ENCODE measurements at places on chromosomes 6 and 20. TPM values are rescaled to one million over a fixed set of nuclear protein-coding genes. Genes with fewer than 3 reads are reported as not detected.

- no peak for DNase-seq
Measured at GRCh38 chr20:38620441-38620840, 18.8 kb downstream of the ARHGAP40 start.

DNA sequence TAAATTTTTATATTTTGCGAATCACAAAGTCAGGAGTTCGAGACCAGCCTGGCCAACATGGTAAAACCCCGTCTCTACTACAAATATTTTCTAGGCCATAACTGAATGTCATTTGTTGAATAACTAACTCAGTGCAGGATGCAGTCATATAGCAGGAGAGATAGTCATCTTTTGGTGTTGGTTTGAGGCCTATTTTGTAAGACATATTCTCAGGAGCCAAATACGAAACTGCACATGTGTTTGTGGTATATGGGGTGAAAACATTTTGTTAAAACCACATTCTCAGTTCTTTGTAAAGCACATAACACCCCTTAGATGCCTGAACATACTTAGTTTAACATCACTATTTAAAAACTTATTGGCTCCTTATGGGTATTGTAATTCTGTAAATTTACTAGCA is 4.7 kb upstream of the ENPP5 start:
- DNase-seq, result peak; percentile 35

DNA sequence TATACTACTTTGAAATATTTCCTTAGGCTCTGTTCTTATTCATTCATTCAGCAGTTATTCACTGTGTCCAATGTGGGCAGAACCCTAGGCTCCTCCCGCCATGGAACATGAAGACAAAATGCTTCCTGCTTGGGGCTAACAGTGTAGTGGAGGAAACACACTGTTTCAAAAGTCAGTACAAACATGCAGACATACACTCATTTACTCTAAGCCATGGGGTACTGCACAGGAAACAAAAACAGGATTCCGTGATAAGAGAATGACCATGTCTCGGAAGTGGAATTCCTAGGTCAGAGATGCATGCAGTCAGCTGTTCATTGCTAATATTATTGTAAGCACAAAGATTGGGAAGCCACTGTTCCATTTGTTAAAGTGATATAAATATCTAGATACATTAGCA is 18.4 kb upstream of the FAM209A start:
- DNase-seq, result no peak

GRCh38 chr20:461254-462198 is 807 bp downstream of the TBC1D20 start:
- peak; percentile 73 for DNase-seq

DEF6 gene
- total RNA-seq, result 195 TPM

- DNase-seq, result no peak
Measured at GRCh38 chr6:20444786-20445271, 43.1 kb downstream of the E2F3 start.

DNA sequence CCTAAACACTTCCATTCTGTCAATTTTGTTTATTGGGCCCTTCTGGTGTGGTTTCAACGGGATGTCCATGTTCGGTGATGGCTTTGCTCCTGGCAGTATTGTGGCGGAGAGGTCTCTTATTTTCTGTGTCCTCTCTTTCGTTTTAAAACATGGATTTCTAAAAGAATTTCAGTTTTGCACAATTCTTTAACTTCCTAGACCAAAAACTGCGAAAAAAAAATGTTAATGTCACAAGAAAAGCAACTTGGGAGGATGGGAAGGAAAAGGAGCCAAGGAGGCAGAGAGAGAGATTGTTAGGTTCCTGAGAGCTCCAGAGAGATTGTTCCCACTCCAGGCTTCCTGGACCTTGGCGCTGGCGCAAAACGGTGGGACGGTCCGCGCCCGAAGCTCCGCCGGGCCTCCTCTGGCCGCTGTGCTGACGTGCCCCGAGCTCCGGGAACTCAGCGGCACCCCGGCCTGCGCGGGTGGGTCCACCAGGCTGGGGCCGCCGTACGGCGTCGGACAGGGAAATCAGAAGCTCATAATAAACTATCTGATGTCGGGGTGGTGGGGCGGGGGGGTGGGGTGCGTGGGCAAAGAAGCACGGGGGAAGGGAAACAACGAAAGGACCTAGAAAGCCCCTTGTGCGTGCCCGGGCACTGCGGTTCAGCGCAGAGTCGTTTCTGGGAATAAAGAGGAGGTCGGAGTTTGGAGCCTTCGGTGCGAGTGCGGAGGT is 951 bp upstream of the OLIG3 start:
- no peak for DNase-seq

DNA sequence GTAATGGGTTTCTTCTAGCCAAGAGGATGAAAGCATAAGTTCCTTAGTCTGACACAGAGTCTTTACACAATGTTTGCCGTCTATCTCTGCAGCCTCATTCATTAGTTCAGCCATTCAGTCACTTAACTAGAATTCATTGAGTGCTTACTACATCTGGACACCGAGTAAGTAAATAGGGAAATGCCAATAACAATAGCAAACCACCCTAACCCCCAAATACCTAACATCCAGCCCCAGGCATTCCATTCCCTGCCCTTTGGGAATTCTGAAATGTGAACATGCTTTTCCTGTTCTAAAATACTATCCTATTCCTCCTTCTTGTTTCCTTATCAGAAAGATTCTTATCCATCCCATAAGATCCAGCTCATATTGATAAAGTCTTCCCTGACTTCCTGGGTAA is 277.6 kb upstream of the RNF217 start:
- no peak for DNase-seq

GRCh38 chr20:63272105-63273058 is at the start of gene ARFGAP1:
TSS of gene ARFGAP1 (plus strand) at chr20:63272813. CDS start at chr20:63275581, 2,768 bp downstream.
- DNase-seq, result peak; percentile 93

ADGB gene
- not detected for total RNA-seq

GRCh38 chr6:81886157-81886556 is 133.7 kb upstream of the TENT5A start:
- no peak for DNase-seq

GRCh38 chr6:49668083-49668511 is 31.5 kb upstream of the RHAG start:
- DNase-seq, result no peak

DNA sequence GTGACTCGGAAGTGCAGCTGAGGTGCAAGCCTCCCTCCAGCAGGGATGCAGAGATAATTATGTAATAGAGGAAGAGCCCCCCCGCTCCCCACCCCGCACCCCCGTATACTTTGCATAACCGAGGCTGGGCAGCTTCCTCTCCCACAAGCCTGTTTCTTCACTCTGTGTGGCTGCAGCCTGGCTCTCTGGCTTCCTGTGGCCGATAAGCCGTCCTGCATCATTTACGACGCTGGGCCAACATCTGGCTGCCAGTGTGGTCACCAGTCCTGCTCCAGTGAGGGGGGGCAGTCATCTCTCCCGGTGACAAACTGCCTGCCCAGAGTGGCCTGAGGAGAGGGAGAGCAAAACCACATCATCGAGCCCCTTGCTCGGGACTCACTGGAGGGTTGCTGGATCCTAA is 59.2 kb downstream of the RBM38 start:
- peak; percentile 63 for DNase-seq

GRCh38 chr6:3312604-3313231 is 54.0 kb downstream of the PSMG4 start:
- no peak for DNase-seq

DNA sequence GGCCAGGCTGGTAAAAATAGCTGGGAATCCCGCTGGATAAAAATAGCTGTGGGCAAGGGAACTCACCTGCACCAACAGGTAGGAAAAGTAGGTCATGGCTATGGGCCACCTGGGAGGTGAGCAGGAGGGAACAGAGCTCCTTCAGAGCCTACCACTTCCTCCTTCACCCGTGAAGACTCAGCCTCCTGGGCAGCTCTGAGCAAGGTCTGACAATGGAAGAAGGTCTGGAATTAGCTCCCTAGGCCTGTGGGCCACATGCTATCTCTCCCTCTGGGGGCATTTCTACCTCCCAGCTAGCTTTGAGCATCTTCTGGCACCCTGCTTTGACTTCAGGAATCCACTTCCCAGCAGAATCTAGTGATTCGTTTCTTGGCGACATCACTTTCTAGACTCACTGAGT is 153.9 kb downstream of the MRPL14 start:
- DNase-seq, result no peak

GRCh38 chr20:14055127-14055742 is 59.9 kb downstream of the MACROD2 start:
- peak; percentile 46 for DNase-seq

SAMD5 gene
- total RNA-seq, result not detected

- no peak for DNase-seq
Measured at GRCh38 chr6:793261-793660, 100.3 kb upstream of the EXOC2 start.

DNA sequence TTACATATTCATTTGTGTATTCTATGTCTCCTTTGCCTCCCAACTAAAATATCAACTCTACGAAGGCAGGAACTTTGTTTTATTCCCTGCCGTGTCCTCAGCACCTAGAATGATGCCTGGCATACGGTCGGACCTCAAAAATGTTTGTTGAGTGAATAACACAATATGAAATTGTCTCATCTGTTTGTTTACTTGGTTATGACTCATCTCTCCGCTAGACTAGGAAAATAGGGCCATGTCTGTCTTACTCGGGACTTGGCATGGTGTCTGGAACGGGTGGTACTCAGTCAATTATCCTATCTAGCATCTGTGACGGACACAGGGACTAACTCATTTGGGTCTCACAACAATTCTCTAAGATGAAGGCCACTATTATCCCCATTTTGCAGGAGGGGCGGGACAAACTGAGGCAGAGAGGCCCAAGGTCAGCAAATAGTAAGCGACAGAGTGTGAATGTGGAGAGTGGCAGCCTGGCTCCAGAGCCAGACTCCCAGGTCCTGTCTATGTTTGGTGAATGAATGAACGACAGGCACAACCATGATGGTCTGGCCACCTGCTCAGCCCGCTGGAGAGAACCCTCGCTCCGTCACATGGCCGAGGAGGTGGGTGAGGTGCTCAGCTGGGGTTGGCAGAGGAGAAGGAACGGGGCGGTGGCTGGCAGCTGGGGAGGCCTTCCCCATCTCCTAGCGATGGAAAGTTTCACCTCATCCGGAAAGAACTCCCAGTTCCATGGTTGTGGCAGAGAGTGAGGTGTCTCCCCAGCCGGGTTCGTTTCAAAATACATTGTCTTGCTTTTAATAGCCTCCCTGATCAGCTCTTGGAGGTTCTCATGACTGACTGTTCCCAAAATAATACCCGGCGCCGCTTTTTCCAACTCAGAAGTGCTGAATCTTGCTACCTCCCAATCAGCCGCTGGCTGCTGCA is 27.6 kb upstream of the NFATC2 start:
- DNase-seq, result no peak

- DNase-seq, result peak; percentile 67
Measured at GRCh38 chr6:31791324-31792089, 4.0 kb downstream of the VARS1 start.

DNA sequence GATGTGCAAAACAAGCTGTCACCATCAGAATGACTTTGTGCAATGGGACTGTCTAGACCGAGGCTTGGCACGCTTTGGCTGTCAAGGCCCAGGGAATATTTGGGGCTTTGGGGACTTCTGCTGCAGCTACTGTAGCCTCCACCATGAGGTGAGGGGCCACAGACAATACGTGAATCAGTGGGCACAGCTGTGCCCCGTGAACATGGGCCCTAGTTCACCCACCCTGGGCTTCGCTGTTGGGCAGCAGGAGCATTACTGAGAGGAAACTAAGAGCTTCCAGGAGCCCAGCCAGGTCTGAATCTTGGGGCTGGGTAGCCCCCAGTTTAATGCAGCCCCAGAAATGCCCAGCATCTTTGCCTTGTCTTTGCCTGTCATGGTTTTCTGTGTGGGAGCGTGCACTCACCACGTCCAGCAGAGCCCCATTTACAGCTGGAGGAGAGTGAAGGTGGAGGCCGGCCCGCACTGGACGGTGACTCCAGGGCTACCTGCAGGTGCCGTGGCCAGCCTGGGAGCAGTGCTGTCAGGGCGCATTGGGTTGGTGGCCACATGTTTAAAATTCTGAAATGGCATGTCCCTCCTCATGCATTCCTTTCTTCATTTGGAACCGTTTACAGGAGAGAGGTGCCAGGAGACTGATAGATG is 34.7 kb downstream of the DUSP22 start:
- no peak for DNase-seq

GRCh38 chr6:118720125-118720473 is 68.7 kb upstream of the CEP85L start:
- DNase-seq, result no peak

OR2J3 gene
- total RNA-seq, result not detected

GRCh38 chr20:59984541-59984940 is 26.3 kb downstream of the CDH26 start:
- DNase-seq, result no peak

GRCh38 chr6:135257631-135258405 is 76.7 kb downstream of the MYB start:
- no peak for DNase-seq

GRCh38 chr6:25363427-25363826 is 84.3 kb downstream of the CARMIL1 start:
- no peak for DNase-seq

SNAI1 gene
- total RNA-seq, result 0.47 TPM

DNA sequence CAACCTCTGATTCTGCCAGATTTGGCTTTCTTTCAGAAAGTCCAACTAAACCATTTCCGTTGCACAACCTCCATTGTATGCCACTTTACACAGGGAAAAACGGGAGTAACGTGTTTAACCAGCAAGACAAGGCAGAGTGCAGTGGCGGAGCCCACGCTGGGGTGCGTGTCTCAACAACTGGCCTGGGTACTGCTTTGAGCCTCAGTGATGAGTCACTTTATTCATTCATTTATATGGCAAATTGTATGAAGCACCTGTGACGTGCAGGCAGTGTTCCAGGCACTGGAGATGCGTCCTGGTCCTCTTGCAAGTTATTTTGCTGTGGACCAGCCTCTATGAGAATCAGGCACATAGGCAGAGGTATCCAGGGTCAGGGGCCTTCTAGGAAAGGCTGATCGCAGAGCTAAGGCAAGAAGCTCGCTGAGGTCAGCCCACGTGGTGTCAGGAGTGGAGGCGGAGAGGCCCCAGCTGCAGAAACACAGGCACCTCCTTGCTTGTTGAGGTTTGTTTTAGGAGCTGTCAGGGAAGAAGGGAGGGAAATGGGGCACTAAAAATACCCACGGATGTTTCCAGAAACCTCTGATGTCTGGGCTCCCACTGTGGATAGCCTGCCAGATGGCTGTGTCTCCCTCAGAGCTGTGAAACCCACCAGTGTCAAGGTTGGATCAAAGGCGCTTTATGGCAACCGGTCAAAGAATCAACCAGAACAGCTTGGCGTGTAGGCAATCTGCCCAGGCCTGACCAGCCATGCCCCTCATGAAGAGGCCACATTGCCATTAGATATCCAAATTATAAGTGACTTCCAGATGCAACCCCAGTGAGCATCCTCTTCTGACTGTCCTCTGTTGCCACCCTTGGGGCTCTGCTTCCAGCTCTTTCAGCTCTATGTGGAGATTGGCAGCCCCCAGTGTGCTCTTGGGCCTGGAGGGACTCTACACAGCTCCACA is 157.2 kb downstream of the CD83 start:
- DNase-seq, result peak; percentile 18

DNA sequence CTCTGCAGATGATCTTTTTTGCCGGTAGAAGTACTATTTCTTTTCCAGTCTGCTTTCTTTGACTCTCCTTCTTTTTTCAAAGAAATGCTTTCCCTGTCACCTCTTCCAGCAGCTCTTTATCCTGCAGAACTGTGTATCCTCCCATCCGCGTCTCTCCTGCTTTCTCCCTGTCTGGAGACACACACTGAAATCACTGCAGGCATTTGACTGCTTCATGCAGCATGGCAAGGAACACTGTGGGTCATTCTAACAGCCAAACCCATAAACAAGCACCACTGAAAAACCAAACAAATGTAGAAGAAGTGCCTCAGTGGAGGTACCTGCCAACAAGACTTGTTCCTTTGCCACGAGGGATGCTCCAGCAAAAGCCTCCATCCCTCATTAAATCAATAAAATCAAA is 403.7 kb upstream of the CITED2 start:
- no peak for DNase-seq
